ENCODE measurements at places on chromosomes 12 and 14.

GRCh38 chr12:119432949-119433348 is 98.4 kb downstream of the CCDC60 start:
- no peak for DNase-seq

DNA sequence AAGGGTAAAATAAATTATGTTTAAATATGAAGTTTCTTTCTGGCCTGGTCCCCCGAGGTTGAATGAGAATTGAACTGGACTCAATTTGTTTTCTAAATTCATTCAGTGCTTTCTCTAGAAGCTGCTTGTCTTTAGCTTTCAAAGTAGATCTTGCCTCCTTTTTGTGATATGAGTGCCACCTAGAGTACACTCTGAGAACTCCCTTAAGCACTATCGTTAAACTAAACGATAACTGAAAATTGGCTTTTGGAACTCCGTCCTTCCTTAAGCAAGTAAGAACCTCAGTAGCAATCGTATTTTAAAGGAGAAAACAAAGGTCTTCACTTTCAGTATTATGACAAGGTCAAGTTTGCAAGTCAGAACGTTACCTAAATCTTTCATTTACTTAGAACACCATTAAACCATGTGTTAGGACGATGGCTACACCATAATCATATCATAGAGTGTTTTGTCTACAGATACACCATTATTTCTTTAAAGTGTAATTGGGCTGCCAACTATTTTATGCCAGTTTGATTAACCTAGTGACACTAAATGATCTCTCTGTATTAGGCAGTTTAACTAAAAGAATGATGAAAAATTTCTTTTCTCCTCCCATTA is 364.8 kb downstream of the SNAPC1 start:
- peak; percentile 5 for DNase-seq

DNA sequence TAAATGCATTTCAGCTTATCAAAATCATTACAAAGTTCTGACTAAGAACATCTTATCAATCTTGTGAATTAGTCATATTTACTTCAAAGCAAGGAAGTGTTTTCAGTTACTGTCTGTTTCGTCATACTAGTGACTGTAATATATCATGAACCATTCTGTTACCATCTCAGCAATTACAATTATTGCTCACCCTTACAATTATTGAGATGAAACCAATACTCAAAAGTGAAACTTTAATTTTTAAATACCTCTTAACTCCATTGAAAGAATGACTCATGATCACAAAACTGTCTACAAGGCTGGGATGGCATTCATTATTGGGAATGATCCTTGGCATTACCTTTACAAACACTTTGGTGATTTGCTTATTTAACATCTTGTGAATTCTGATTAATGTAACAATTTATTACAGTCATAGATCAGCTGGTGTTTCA is 90.3 kb downstream of the RPS6KA5 start:
- no peak for DNase-seq

DNA sequence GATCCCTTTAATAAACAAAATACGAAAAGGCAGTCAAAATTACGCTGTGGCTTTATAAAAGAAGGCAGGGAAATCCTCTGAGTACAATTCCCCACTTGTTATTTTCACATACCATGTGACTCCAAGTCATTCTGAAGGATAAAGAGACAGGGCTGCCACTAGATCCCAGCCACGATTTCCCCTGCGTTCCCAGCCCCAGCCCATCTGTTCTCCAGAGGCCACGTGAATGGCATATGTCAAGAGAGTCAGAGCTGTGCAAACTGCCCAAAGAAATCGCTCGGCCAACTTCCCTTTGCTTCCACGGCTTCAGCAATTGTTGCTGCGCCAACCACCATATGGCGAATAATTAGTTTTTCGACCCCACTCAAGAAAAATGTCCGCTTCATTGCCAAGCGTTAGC is 161.3 kb downstream of the C12orf42 start:
- no peak for DNase-seq

- DNase-seq, result no peak
These were observed 4.4 kb upstream of the CFL2 start for GRCh38 chr14:34718750-34719304.

- no peak for DNase-seq
These were observed 121.1 kb downstream of the TGFB3 start for GRCh38 chr14:75860561-75861160.

DNA sequence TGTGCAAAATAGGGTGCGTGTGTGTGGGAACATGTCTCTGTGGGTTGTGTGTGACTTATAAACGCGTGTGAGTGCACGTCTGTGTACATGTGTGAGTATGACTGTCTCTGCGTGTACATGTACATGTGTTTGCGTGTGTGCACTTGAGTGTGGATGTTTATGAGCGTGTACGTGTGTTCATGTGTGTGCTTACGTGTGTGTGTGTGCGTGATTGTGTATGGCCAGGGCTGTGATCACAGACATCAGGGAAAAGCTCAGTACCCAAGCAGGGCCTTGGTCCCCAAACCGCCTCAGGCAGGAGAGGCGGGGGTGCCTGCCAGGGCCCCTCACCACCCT is 326.3 kb upstream of the DIO3 start:
- no peak for DNase-seq

- no peak for DNase-seq
These were observed 6.6 kb downstream of the MAX start for GRCh38 chr14:65095633-65096205.

DNA sequence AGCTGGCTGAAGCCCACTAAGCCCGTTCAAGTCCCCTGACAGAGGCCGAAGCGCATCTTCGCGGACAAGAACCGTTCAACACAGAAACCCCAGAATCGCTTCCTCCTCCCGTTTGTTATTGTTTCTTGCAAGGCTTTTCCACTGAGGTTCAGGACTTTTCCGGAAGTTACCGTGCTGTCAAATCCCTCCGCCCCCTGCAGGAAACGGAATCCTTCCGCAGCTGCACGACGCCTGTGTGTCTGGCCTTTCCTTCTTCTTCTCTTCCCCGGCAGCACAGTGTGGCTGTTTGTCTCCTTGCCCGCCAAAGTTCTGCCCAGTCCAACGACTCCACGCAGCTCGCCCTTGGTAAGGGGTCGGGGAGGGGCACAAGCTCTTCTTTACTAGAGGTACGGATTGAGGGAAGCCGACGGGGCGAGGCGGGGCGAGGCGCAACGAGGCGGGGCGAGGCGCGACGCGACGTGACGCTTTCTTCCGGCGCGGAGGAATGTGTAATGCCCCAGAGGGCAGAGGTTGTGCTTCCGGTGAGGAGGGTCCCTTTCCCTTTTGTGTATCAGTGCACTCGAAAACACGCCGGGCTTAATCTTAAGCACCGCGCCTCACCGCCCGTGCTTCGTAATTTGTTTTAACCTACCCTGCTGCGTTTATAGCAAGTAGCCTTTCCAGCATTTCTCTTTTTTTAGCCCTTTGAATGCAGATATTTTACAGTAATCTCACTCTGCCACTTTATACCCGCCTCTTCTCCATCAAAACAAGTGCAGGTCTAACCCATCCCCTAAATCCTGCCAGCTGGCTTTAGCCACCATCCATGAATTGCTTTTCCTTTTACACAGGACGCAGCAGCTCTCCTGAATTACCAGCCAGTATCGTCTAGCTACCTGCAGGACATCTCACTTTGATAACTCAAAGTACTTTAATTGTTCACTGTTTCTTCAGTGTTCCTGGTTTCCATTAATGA is at the start of gene KDM5A:
KDM5A (minus strand) TSS at position 179 of the 955 bp plus-strand sequence. CDS start 229 bp downstream, outside the sequence.
- no peak for DNase-seq

DNA sequence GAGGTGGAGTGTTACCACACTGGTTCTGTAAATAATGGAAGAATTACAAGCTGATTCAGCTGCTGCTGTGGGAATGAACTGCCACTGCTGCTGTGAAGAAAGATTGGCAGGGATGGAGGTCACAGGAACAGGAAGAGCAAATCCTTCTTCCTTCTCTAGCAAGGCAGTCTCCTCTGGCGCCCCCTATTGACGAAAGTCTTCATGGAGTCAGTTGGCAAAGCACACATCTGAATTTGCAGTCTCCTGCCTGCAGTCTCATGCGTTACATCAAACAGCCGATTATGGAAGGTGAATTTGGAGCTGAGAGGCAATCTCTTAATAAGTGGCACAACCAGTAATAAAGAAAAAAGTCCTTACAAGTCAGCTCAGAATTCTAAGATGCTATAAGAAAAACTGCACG is 106.0 kb upstream of the TMTC1 start:
- peak; percentile 6 for DNase-seq

GRCh38 chr12:102755266-102755665 is 161.8 kb downstream of the PAH start:
- no peak for DNase-seq

DNA sequence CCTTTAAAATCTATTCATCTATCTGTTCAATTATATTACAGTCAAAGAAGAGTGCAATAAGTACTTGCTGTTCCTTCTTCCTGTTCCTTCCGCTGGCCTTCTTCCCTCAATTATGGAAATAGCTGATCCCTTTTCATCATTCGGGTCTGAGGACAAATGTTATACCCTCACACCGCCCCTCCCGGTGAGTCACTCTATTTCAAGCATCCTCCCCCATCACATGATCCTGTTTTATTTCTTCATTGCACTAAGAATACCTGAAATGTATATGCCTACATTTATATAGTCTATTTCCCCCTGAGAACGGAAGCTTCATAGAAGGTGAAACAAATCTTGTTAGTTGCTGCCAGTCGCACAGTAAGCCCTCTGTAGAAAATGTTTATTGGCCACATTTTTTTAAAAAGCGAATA is 2.5 kb downstream of the SLC38A1 start:
- peak; percentile 49 for DNase-seq

DNA sequence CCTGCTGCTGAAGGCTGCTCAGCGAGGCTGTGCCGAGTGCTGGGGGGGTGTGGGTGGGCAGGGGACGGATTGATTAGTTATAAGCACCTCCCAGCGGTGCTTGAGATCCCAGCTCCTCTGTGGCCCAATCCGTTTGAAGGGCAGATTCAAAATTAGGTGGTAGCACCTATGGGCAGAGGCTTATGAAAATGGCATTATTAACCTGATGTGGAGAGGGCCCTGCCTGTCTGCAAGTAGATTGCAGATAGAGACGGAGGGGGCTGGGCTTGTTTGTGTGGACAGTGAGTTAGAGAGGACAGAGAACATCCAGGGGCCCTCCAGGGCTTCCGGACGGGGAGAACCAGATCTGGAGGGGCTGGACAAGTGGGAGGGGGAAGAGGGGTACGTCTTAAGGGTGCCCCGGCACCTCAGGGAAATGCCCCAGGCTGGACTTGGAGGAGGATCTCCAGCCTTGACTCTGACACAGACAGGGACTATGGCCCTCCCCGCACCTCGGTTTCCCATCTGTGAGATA is at the start of gene RTL1:
RTL1 (minus strand) TSS at position 51 of the 514 bp plus-strand sequence. CDS start 18,934 bp downstream, outside the sequence.
- DNase-seq, result no peak

GRCh38 chr12:95358111-95359083 is 115.6 kb upstream of the METAP2 start:
- no peak for DNase-seq

GRCh38 chr12:58104351-58104755 is 163.0 kb downstream of the ATP23 start:
- no peak for DNase-seq

DNA sequence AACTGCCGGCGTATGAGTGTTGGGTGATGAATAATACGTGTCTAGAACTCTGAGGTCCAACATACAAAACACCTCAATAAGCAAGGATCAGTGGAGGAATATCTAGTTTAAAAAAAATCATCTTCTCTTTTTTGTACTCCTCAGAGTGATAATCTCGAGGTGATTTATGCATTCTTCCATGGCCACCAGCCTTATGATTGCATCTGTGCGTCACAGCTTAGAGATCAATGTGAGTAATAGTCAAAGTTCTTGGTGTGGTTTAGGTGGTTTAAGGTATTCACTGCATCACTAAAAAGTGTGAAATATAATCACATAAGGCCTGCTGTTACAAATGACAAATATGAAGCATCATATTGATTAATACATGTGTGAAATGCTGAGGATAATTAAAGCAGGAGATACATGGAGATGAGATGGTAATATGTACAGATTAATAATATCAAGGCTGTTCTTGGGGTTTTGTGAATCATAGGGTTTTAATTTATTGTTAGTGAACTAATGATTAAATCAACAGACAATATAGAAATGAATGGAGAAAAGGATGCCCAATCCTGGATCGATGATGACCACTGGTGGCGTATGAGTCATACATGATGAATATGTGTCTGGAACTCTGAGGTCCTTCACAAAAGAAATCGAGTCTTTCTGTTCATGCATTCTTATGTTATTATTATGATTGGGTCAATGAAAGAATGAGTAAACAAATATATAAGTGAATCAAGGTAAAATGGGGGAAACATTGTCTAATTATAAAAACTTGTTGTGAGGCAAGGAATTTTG is 68.8 kb upstream of the RTL1 start:
- DNase-seq, result no peak

DNA sequence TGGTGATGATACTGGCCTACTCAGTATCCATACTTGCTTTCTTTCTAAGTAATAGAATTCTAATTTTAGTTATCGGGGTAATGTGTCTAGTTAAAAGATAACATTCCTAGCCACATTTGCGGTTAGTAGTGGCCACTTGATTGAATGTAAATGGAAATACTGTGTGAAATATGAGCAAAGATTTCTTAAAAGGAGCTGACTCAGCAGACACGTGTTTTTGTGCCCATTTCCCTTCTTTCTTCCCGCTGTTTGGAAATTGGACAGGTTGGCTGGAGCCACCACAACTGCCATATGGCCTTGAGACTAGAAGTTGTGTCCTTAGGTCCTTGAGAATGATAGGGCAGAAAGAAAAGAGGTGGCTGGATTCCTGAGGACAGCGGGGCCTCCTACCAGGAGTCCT is 19.8 kb upstream of the DCD start:
- no peak for DNase-seq

GRCh38 chr12:64735442-64735841 is 23.8 kb downstream of the GNS start:
- DNase-seq, result no peak

GRCh38 chr12:92995258-92995903 is 66.3 kb upstream of the EEA1 start:
- no peak for DNase-seq

DNA sequence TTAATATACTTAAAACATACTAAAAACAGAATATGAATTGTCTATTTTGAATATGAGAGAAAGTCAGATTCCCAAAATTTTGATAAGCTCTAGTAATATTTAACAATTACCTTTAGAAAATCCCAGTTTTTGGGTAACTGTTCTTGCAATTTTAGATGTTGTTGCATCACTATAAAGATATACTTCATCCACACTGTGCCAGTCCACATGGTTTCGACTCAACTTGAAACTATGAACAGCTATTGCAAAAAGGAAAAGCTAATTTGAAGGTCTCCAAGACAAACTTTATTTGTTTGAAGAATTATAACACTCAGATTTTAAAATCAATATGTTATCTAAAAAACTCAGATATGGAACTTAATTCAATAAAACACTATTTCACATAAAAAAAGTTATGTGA is 59.9 kb downstream of the DDHD1 start:
- DNase-seq, result no peak

DNA sequence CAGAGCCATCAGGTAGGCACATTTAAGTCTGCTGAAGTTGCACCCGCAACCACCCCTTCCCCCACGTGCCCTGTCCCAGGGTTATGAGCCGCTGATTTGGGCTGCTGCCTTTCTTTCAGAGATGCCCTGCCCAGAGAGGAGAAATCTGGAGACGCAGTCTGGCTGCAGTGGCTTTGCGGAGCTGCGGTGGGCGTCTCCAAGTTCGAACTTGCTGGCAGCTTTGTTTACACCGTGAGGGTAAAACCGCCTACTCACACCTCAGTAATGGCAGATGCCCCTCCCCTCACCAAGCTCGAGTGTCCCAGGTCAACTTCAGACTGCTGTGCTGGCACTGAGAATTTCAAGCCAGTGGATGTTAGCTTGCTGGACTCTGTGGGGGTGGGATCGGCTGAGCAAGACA is 14.7 kb downstream of the PTCSC3 start:
- DNase-seq, result no peak

Measured in SW 1271 (cell line).